ENCODE measurements at places on chromosomes 1 and 21. TPM values are rescaled to one million over a fixed set of nuclear protein-coding genes. Genes with fewer than 3 reads are reported as not detected.

The PADI3 gene
- total RNA-seq, result not detected

- no peak overlapping the region for H3K4me3 ChIP-seq
- no peak overlapping the region for H3K27ac ChIP-seq
- H3K4me1 ChIP-seq, result no peaks in the 10 kb centered on the region
Observed at GRCh38 chr21:45533846-45534635, 8.2 kb downstream of the SLC19A1 start.

The BCL2L15 gene
- 34.3 TPM for total RNA-seq

DNA sequence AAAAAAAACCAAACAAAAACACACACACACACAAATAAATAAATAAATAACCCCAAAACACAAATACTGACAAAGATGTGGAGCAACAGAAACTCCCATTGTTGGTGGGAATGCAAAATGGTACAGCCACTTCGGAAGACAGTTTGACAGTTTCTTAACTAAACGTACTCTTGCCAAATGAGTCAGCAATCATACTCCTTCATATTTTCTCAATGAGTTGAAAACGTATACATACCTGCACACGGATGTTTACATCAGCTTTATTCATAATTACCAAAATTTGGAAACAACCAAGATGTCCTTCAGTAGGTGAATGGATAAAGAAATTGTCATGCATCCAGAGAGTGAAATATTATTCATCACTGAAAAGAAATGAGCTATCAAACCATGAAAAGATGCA is 23.5 kb downstream of the ASAP3 start:
- no peak for DNase-seq
- no peaks in the 10 kb centered on the region for H3K36me3 ChIP-seq
- H3K4me3 ChIP-seq, result no peak overlapping the region
- no peaks in the 10 kb centered on the region for H3K4me1 ChIP-seq
- no peaks in the 10 kb centered on the region for H3K27me3 ChIP-seq

- peaks cover 3% of the 10 kb centered on the region for H3K4me1 ChIP-seq
- no peak overlapping the region for H3K27ac ChIP-seq
- H3K4me3 ChIP-seq, result no peak overlapping the region
- H3K36me3 ChIP-seq, result no peaks in the 10 kb centered on the region
Observed at GRCh38 chr1:55716151-55716550, 501.0 kb upstream of the USP24 start.

DNA sequence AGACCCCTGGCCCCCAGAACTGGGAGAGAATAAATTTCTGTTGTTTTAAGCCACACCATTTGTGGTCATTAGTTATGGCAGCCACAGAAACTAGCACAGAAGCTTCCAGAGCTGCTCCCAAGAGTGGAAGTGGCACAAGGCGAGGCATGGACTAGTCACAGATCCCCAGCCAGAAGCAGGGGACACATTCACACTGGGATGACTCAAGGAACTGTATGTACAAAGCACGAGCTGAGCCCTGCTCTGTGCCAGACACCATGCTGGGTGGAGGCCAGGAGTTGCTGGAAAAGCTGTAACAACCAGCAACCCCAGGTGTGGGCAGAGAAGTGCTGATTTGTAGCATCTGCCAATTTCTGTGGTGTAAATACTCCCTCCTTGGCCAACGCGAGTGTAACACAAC is 55.6 kb downstream of the TCP10L start:
- H3K4me3 ChIP-seq, result no peak overlapping the region
- no peak for DNase-seq
- H3K4me1 ChIP-seq, result no peaks in the 10 kb centered on the region
- H3K27me3 ChIP-seq, result no peaks in the 10 kb centered on the region

The CYP2J2 gene
- 1.0 TPM for total RNA-seq

The CTTNBP2NL gene
- total RNA-seq, result 65.4 TPM

DNA sequence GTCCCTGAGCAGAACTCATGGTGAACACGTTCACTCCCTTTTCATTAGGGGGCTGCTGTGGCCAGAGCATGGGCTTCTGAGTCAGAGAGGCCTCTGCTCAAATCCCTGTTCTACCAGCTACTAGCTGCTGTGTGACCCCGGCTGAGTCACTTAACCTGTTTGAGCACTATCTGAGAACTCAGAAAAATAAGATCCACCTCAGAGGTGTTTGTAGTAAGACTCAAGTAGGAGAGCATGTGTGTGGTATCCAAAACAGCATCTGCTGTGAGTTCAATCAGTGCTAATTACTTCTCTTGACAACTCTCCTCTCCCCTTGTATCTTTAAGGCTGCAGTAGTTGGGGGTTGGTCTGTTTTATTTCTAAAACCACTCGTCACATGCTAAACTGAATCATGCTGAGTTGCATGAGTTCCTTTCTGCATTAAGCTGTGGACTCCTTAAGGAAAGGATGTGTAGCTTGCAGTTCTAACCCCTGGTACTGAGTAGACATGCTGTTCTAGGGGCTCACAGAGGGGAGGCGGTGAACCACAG is 39.7 kb upstream of the JUN start:
- no peak for DNase-seq
- H3K27ac ChIP-seq, result no peak overlapping the region
- no peaks in the 10 kb centered on the region for H3K27me3 ChIP-seq
- H3K4me1 ChIP-seq, result no peaks in the 10 kb centered on the region
- H3K36me3 ChIP-seq, result no peaks in the 10 kb centered on the region

DNA sequence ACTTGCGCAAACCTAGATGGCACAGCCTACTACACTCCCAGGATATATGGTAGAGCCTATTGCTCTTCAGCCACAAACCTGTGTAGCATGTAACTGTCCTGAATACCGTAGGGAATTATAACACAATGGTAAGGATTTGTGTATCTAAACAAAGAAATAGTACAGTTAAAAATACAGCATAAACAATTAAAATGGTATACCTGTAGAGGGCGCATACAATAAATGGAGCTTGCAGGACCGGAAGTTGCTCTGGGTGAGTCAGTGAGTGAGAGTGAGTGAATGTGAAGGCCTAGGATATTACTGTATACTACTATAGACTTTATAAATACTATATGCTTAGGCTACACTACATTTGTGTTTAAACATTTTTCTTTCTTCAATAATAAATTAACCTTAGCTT is 99.3 kb downstream of the PLD5 start:
- H3K4me3 ChIP-seq, result no peak overlapping the region
- DNase-seq, result no peak
- no peak overlapping the region for H3K27ac ChIP-seq
- H3K4me1 ChIP-seq, result no peaks in the 10 kb centered on the region

DNA sequence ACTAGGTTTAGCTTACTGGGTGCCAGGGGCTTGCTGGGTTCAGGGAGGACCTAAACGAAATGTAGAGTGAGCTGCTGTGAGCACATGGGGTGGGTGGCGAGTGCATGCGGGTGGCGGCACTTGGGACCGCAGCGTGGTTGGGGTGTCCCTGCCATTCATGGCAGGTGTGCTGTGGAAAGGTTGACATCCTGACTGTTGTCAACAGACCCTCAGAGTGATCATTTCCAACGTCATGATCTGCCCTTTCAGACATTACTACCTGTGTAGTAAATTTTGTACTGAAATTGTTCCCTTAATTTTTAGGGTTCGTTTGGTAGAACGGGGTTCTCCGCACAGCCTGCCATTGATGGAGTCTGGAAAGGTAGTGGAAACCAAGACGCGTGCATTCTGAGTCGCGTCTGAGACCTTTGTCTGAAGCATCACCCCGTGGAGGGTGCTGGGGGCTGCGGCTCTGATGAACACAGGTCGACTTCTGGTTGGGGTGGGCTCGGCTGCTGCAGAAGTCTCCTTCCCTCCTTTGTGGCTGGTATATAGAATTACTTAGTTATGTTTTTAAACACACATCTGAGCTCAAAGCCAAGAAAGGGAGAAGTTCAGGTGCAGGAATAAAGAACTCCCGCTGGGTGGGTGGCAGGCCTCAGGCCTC is 43.3 kb downstream of the S100B start:
- H3K27ac ChIP-seq, result no peak overlapping the region
- H3K4me3 ChIP-seq, result no peak overlapping the region
- no peak for DNase-seq
- peaks cover 3% of the 10 kb centered on the region for H3K4me1 ChIP-seq
- H3K36me3 ChIP-seq, result no peaks in the 10 kb centered on the region
- no peaks in the 10 kb centered on the region for H3K27me3 ChIP-seq

- no peak overlapping the region for H3K27ac ChIP-seq
- no peak overlapping the region for H3K4me3 ChIP-seq
- peaks cover 6% of the 10 kb centered on the region for H3K4me1 ChIP-seq
- DNase-seq, result no peak
- H3K36me3 ChIP-seq, result no peaks in the 10 kb centered on the region
Observed at GRCh38 chr1:113046569-113046968, 26.4 kb upstream of the LRIG2 start.
